Activated CD4-positive, alpha-beta T cell treated with anti-CD3 and anti-CD28 coated beads, Interleukin-2, amount 50 U/mL, for 1 hour (primary cell): ENCODE measurements at places on chromosomes 1 and 21.
A peak's percentile ranks its signal among the peaks of the same experiment; 100 is the strongest.

DNA sequence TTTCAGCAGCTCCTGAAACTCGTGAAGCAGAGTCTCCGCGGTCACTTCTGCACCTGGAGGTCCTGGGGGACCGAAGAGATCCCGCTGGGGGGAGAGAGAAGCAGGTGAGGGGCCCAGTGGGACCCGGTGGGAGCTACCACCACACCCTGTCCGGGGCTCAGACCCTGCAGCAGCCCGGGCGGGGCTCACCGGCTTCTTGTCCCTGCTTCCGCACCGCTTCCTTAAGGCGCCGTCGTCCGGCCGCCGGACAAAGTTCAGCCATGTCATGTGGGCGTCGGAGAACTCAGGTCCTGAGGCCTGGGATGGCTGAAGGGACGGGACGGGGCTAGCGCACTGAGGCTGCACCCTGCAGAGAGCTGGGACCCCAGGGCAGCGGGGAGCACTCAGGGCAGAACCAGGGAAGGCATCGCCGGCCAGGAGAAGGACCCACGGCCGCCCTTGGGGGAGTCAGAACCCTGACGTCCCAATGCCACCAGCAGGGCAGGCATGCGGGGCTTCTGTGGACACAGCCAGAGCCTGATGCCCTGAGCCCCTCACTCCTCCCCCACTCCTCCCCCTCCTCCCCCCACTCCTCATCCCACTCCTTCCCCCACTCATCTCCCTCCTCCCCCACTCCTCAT, 2.2 kb downstream of the C1QTNF12 start:
- DNase-seq, result no peak

GRCh38 chr21:29443411-29444010, 144.8 kb downstream of the BACH1 start:
- no peak for DNase-seq

GRCh38 chr1:198986442-198986841, 347.6 kb downstream of the PTPRC start:
- DNase-seq, result no peak

DNA sequence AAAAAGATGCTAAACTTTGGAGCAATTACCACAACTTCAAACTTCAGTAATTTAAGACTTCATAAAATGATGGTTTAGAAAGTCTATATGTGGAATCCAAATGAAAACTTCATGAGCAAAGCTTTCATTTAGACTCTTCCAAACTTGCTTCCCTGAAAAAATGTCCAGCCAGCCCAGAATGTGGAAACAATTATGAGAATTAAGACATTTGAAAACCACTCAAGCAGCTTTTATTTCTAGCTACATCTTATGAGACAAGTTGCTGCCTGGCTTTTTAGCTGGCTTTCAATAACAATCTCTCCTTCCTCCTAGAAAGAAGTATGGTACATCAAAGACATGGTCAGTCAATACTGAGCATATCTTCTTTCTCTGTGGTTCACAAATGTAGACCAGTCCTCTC, 21.8 kb downstream of the LPAR3 start:
- DNase-seq, result no peak

DNA sequence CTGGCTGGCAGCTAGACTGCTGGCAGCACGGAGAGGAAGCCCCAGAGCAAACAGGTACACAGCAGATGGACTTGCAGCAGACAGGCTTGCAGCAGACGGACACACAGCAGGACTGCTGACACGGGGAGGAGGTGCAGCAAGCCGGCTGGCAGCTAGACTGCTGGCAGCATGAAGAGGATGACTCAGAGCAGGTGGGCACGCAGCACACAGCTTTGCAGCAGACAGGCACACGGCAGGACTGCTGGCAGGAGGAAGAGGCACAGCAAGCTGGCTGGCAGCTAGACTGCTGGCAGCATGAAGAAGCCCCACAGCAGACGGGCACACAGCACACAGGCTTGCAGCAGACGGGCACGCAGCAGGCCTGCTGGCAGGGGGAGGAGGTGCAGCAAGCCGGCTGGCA, 498 bp downstream of the KRTAP10-2 start:
- no peak for DNase-seq

DNA sequence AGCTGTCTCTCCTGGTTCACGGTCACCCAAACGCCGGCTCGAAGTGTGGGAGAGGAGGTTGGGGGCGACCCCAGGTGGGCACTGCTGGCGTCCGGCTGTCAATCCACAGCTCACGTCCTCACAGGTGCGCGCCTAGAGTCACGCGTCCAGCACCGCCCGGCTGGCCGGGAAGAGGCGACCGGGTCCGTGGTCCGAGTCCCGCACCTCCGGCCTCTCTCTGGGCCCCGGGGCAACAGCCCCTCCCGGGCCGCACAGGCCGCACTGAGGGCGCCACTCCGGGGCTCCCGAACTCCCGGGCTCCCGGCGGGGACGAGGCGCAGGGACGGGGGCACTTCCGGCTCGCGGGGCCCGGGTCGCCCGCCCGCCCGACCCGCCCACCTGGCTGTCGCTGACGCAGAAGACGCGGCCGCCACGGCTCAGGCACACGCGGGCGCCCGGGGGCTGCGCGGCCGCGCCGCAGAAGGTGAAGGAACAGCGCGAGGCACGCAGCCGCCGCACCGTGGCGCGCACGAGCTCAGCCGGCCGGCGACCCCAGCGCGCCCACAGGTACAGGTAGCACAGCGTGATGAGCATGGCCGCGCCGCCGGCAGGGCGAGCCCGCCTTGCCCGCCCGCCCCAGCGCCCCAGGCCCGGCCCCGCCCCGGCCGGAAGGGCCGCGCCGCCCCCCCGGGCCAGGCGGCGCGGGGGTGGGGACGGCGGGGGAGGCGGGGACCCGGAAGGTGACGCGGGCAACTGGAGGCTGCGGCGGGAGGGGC, at the start of gene HLCS:
TSS of gene HLCS (minus strand) at position 604 of the 755 bp plus-strand sequence. CDS start at position 573, 31 bp downstream.
- peak; percentile 68 for DNase-seq

DNA sequence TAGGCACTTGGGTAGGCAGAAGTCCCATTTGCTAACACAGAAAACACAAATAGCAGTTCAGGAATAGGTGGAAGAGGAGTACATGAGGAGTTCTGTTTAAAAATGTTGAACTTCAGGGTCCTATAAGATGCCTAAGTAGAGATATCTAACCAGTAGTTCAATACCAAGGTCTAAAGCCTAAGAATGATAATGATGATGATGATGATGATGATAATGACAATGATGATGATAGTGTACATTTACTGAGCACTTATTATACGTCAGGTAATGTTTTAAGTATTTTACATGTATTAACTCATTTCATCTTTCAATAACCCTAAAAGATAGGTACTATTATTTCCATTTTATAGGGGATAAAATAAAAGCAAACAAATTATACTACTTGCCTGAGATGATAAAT, 50.1 kb downstream of the GDAP2 start:
- no peak for DNase-seq

- no peak for DNase-seq
Observed at GRCh38 chr1:47399138-47399845, 16.8 kb upstream of the FOXE3 start.

DNA sequence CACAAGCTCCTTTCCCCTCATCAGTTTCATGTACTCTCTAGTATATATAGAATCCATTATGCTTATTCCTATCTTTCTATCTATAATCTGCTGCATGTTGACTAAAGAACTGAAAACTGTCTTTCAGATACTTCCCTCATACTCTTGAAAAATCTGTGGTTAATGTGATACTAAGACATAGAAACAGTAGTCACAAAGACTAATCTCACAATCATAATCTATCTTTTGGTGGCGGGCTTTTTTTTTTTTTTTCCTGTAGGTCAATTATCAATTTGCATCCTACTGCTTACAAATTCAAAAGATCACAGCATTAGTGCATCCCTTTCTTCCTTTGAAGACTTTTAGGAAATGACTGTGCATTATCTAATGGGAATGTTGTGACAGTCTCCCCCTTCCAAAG, 4.7 kb downstream of the UBR4 start:
- DNase-seq, result no peak

DNA sequence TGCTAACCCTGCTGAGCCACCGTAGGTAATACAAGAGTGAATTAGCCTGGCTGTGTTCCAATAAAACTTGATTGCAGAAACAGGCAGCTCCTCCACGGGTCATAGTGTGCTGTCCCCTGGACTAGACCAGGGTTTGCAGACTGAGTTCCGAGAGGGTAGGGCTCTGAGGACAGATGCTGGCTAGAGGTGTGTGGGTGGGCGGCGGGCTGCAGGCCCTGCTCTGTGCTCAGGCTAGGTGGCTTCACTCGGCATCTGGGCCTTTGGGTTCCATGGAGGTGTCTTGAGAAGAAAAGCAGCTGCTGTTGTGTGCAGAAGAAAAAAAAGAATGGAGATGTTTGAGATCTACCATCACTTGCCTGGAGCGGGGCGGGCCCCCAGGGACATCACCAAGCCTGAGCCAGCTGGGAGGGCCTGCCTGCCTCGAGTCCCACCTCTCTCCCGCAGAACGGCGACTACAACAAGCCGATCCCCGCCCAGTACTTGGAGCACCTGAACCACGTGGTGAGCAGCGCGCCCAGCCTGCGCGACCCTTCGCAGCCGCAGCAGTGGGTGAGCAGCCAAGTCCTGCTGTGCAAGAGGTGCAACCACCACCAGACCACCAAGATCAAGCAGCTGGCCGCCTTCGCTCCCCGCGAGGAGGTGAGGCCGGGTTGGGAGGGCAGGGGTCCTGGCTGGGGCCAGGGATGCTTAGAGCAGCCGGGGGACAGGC, 7.9 kb downstream of the TMEM201 start:
- no peak for DNase-seq

DNA sequence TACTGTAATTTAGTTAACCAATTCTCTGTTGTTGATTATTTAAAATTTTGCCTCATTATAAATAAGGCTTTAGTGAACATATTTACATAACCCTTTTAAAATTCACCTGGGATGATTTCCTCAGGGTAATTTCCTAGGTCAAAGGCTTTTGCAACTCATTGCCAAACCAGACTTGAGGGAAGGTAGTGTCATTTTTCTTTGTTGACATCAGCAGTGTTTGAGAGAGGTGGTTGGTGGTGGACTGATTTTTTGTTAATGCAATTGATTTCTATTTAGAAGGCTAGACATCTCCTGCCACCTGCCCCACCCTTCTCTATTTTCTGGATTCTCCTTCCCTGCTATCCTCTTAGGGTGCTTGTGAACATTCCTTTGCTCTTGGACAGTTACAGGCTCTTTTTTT, 116.8 kb downstream of the HHAT start:
- no peak for DNase-seq

GRCh38 chr21:30014886-30015285, 75.1 kb upstream of the GRIK1 start:
- no peak for DNase-seq

GRCh38 chr1:2082064-2082463, 31.9 kb downstream of the PRKCZ start:
- DNase-seq, result no peak

DNA sequence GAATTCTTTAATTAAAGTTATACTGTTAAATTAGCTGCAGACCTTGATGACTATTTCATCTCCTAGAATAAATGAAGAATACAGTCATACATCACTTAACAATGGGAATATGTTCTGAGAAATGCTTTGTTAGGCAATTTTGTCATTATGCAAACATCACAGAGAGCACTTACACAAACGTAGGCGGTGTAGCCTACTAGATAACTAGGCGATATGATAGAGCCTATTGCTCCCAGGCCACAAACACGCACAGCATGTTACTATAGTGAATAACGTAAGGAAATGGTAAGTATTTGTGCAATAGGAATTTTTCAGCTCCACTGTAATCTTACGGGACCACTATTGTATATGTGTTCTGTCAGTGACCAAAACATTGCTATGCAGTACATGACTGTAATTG, 37.6 kb upstream of the DESI2 start:
- DNase-seq, result no peak

DNA sequence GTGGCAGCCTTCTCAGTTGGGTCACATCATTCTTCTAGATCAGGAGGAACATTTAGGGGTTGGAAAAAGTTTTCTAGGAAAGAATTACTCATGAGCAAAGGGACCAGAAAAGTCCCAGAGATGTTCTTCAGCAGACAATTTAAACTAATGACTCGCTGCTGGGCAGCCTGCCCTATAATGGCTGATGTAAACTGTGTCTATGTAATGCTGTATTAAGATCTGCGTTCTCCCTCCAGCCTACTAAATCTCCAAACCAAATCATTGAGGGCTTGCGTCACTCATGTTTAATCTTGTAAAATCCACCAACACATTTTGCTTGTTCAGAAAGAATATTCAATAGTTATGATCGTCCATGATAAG, 92.1 kb downstream of the LRRC8C start:
- DNase-seq, result no peak

GRCh38 chr1:20317471-20317870, 26.8 kb downstream of the VWA5B1 start:
- no peak for DNase-seq

- no peak for DNase-seq
Observed at GRCh38 chr21:26920055-26920454, 46.8 kb downstream of the ADAMTS5 start.

GRCh38 chr1:159121526-159121925, 45.0 kb upstream of the AIM2 start:
- DNase-seq, result no peak

GRCh38 chr1:165207853-165208515, 148.5 kb downstream of the LMX1A start:
- no peak for DNase-seq

DNA sequence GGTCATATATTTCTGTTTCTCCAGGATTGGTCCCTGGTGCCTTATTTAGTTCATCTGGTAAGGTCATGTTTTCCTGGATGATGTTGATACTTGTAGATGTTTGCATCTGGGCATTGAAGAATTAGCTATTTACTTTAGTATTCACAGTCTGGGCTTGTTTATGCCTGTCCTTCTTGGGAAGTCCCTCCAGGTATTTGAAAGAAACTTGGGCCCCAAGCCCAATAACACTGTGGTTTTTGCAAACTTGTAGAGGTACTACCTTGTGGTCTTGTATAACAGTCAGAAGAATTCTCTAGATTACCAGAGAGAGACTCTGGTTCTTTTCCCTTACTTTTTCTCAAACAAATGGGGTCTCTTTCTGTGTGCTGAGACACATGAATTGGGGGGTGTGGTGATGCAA, 251.4 kb upstream of the B3GALT2 start:
- no peak for DNase-seq

GRCh38 chr1:212975111-212975918, 25.0 kb downstream of the VASH2 start:
- no peak for DNase-seq

GRCh38 chr21:42336054-42336453, 14.7 kb downstream of the TFF2 start:
- no peak for DNase-seq

DNA sequence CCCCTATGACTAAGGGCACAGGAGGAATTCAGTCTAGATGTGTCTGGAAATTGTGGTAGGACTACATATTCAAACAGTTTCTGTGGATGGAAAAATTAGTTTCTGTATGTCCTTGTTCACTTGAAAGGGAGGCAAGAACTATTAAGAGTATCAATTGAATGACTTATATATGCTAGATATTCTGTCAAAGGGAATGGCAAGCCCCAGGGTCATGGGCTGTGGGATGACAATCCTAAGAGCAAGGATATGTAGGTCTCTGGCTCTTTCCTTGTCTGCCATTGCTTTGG, 383.5 kb upstream of the B3GALT2 start:
- no peak for DNase-seq

DNA sequence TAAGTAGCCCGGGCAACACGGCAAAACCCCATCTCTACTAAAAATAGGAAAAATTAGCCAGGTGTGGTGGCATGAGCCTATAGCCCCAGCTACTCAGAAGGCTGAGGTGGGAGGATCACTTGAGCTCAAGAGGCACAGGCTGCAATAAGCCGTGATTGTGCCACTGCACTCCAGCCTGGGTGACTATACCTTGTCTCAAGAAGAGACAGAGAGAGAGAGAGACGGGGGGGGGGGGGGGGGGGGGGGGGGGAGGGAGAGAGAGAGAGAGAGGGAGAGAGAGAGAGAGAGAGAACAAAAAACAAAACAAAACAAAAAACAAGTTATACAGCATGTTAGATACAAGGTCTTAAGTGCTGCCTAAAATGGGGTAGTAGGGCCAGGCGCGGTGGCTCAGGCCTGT, 77.8 kb upstream of the ZNF281 start:
- DNase-seq, result no peak

GRCh38 chr1:39046613-39047210, 20.6 kb downstream of the NDUFS5 start:
- DNase-seq, result no peak
